ENCODE measurements at places on chromosomes 16 and 17. TPM values are rescaled to one million over a fixed set of nuclear protein-coding genes. Genes with fewer than 3 reads are reported as not detected.

GRCh38 chr16:49022351-49022963, 259.2 kb downstream of the CBLN1 start:
- DNase-seq, result no peak

DNA sequence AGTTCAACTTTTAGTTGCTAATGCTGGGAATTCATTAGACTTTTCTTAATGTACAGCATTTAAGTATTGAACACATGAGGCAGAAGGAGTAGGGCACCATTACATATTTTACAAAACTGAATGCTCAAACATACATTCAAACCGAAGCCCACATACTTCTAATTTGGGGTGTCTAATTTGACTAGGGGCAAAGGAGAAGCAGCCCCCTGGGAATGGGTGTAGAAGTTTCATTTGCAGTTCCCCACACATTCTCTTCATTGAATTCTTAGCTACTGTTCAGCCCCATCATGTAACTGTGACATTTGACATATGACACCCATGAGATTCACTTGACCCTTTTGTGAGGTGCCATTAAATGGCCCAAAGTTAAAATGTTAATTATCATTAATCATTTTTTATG, 16.4 kb downstream of the IRX6 start:
- no peak for DNase-seq

The GPR179 gene
- total RNA-seq, result 0.07 TPM

DNA sequence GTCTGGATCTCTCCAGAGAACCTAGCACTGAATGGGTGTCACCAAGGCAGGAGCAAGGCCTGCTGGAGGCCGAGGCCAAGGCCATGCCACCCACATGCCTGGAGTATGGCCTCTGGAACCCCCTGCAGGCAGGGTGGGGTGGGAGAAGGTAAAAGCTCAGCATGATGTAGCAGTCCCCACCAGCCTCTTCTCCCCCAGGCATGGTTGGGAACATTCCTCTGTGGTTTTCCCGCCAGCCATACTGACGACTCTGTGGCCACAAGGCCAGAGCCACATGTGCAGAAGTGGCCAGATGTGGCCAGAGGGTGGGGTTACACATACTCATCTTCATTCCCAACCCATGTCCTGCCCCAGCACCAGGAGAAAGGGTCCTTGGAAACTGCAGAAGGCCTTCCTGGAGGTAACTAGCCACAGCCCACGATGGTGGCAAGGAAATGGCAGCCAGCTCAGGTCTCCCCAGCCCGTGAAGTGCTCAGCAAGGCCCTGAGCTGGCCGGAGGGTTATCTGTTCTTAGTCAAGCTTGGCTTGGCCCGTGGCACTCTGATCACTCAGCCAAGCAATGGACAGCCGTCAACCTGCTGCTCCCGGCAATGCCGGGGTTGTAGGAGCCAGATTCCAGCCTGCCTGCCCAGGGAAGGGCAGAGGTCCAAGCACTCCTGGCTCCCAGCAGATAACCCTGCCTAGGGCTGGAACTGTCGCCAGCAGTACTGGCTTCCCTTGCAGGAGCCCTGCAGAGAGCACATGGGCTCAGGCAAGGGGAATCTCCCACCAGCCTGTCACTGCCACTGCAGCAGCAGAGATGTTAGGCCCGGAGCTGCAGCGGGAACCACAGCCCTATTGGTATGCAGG, 26.1 kb downstream of the HDAC5 start:
- DNase-seq, result peak; percentile 93

The CBLN1 gene
- total RNA-seq, result not detected

DNA sequence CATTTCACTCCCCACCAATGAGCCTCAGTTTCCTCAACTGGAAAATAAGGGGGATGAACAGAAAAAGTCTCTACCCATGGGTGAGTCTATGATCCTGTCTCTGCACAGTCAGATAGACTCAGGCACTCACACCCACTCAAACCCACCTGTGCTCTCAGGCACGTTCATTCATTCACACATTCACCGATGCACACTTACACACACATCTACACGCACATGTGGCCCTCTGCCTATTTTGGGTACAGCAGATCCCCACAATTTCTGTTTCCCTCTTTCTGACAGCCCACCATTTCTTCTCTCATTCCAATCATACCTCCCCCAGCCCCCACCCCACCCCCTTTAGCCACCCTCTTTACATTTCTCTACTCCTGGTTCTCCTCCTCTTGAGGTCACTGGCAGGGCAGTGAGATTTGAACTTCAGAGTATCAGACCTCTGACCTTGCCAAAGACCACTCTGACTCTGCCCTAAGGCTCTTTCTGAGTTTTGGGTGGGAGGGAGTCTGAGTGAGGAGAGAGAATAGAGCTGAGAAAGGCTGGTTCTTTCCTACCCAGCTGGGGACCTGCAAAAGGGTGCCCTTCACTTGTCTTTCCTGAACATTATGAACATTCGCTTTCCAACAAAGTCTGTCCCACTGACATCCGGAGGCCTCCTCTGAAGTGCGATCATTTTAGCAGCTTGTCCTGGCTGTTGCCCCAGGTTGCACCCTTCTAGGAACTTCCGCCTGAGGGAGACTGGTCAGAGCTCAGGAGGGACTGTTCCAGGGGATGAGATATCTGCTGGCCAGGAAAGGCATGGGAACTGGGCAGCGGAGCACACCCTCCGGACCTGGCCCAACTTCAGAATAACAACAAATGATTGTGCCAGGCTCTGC, 10.1 kb upstream of the COL1A1 start:
- DNase-seq, result no peak

The SLC16A13 gene
- total RNA-seq, result 3.7 TPM

GRCh38 chr16:3059723-3060242, 5.7 kb upstream of the IL32 start:
- DNase-seq, result no peak

DNA sequence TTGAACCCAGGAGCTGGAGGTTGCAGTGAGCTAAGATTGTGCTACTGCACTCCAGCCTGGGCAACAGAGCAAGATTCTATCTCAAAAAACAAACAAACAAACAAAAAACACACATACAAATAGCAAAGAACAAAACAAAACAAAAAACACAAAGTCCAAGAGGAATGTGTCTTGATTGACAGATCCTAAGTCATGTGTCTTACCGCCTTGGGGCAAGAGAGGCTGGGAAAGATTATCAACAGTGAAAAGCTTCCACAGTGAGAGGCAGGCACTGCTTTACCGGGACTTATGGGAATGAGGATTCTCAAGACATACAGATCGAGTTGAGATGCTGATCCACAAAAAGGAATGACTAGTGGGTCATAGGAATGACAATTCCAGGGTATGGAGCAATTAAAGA, 62.7 kb upstream of the GAS7 start:
- no peak for DNase-seq

GRCh38 chr16:4749700-4750257, 15.4 kb downstream of the DNAAF8 start:
- no peak for DNase-seq

- no peak for DNase-seq
Observed at GRCh38 chr16:46731691-46732555, 16.2 kb downstream of the MYLK3 start.

The NXPH3 gene
- total RNA-seq, result 0.27 TPM

DNA sequence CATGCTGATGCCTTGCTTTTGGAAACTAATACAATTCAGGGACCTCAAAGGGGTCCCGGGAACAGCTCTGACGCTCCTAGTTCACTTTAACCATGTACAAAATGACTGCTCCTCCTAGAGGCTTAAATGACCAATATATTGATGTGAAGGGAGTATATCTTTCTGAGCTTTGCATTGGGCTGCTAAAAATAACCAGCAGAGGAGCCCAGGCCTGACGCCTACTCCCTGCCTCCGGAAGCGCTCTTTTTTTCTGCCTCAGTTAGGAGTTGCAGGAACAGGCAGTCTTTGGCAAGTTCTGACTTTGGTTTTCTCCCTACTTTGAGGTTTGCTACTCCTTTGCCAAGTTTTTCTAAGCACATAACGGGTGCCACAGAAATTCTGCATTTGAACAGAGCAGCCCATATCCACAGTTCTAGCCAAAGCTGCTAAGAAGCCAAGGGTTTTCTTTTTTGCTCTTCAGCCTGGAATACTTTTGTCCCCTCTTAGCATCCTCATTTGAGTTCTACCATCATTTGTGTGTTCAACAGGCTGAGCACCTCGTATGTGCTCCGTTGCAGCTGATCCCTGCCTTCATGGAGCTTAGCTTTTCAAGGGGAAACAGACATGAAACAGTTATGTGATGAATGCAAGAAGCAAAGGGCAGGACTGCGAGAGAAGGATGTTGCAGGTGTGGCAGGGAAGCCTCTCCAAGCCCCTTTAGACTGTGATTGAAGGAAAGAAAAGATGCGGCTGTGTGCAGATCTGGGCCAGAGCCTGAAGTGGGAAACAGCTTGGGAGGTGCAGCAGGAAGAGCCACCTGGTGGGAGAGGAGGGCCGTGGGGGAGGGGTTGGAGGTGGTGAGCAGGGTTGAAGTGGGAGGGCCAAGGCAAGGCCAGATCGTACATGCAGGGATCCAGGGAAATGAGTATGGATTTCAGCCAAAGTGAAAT, 2.8 kb upstream of the NAGPA start:
- DNase-seq, result no peak

- no peak for DNase-seq
Observed at GRCh38 chr16:50838165-50838564, 96.3 kb downstream of the CYLD start.

The CD2BP2 gene
- total RNA-seq, result 162 TPM
